NCI-H1105 (cell line): ENCODE measurements at places on chromosomes 12 and 14.

GRCh38 chr12:4141348-4142270, 132.0 kb upstream of the CCND2 start:
- DNase-seq = no peak

- DNase-seq = no peak
Measured at GRCh38 chr12:48032597-48032996, 28.3 kb upstream of the COL2A1 start.

DNA sequence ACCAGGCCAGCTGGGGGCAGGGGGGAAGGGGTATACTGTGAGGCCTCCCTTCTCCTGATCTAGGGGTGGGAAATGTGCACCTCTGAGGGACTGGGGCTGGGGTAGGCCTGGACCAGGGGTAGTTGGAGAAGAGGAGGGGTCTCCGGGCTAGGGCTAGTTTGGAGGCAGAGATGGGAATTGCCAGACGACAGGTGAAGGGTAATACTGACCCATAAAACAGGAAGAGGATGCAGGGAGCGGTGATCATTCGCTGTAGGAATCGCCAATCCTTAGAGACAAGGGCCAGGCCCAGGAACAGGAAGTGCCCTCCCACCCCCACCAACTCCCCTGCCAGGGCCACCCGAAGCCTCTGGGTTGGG, 4.4 kb downstream of the SLC22A17 start:
- no peak for DNase-seq

DNA sequence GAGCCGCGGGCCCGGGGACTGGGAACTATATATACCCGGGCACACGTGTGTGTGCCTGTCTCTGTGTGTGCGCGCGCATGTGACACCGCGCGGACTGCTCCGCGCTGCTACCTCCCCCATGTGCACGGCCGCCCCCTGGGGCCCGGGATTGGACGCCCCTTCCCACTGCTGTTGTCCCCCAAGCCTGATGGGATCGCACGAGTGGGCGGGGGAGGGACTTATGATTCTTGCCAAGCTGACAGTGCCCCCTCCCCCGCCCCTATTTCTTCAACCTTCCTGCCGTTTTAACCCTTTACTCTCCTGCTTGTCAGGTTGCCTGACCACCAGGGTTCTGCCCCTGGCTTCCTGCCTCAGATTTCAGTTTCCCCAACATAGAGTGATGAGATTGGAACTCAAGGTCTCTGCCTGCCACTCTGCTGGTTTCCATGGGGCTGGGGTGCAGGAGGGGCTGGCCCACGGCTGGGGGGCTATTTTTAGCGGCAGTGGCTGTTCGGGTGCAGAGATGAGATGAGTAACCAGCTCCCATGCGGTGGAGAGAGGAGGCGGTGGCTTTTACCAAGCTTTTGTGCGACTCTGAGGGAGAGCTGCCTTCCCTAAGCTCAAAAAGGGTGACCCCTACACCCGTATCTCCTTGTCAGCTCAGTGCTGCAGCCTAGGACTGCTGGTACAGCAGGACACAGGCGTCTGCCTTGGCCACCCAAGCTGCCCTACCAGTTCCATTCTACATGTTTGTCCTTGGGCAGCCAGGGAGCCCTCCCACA, at the start of gene DDN:
Gene DDN, minus strand, starts transcription at position 5 of the 761 bp plus-strand sequence. CDS start 88 bp downstream, outside the sequence.
- DNase-seq = no peak

- no peak for DNase-seq
Measured at GRCh38 chr14:104333646-104334423, 195.4 kb downstream of the KIF26A start.

GRCh38 chr14:47778631-47779030, 103.2 kb upstream of the MDGA2 start:
- DNase-seq = peak; percentile 84
